Pancreas (tissue), 10 donors: ENCODE measurements at places on chromosomes 4 and X.
A peak's percentile ranks its signal among the peaks of the same experiment; 100 is the strongest.

- DNase-seq = no peak
Measured at GRCh38 chrX:15998350-15998749, 125.0 kb upstream of the GRPR start.

DNA sequence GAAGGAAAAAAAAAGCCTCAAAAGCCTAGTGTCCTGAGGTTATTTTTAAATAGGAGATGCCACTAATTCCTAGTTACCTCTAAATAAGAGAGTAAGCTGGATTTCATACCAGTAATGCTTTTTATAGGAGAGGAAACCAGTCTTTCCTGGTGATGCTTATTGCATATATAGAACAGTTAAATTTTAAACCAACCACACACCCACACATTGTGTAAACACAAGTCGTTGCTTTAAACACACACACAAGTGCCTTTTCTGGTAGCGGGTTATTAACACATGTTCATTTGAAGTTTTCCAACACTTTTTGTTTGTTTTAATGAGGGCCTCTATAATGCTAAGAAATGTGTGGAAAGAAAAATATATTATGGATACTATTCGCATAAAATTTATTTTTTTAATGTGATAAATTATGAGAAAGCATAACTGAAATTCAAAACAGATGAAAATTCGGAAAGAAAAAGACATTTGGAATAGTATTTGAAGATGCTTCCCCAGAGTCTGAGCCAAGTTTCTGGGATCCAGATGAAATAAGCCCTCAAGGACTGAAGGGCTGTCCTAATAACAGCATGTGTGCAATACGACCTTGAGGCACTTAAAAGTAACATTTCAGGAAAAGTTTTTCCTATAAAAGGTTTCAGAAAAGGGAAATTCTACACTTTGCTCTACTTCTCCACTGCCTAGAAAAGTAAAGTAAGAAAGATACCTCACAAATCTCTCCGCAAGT lies 2.0 kb downstream of the ANTXR2 start:
- no peak for DNase-seq

DNA sequence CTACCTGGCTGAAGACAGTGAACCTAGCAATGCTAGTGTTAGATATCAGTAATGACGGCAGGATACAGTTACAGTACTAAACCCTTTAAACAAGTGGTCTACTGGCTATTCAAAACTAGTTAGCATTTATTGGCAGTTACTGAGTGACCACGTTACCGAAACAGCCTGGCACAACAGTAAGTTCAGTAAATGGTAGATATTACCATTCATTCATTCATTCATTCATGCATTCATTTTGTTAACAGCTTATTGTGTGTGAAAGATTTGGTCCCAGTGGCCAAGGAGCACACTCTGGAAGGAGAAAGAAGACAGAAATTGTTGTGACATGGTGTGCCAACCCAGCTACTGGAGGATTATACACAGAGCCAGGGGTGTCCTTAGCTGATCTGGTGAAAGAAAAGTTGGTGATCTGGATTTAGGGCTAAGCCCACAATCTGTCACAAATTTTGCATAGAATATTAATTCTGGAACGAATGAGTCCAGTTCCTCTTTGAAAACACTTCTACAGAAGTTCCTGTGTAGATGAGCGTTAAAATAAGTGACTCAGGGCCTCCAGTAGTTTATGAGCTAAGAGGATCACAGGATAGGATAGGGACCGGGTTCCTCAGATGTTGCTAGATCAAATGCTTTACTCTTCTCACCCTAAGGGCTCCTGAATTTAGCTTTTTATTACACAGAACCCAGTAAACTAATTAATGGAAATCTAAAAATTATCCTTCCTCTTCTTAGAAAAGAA lies 179.1 kb downstream of the CBR4 start:
- DNase-seq = no peak

- DNase-seq = no peak
Measured at GRCh38 chr4:114495471-114495928, 103.1 kb upstream of the UGT8 start.

DNA sequence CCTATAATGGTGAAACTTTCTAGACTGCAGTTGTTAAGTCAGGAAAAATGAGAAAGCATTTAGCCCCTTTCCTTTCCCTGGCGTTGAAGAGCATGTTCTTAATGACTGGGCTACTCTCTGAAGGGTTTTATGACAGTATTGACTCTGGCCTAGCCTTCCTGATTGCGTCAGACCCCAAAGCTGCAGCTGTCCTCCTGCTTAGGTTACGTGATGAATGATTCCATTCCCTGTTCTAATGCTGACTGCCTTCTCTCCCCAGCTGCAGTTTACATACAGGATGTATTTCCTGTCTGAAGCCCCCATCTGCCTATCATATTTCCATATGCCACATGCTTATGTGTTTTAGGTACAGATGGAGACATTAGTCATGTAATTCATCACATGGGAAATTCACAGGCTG lies 105.8 kb upstream of the EGFL6 start:
- no peak for DNase-seq

DNA sequence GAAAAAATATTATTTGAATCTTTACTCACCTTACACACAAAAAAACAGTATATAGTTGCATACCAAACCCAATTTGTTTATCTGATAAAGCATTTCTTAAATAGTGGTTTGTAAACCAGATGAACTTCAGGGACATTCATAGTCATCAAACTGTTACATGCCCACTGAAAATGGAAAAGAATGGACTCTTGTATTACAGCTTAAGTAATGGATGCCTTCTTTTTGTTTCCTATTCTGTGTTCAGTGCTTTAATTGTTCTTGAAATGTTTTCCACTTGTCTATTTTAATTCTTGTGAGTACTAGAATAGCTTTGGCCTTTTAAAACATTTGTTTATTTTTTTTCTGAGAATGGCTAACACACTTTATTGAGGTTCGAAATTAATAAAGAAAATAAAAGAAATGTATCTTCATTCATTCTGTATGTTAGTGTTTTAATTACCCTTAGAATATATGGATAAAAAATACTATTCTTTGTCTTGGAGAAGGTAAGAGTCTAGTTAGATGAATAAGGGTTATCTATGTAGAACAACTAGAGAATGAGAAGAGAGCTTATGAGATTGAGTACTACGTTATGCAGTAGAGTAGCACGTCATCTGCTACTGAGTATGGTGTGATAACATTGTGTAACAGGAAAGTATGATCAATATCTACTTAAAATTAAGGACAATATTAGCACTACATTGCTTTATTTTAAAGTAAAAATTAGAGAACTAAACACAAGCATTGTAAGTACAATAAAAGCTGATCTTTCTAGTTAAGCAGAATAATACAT lies 9.9 kb downstream of the CPEB2 start:
- DNase-seq = no peak

DNA sequence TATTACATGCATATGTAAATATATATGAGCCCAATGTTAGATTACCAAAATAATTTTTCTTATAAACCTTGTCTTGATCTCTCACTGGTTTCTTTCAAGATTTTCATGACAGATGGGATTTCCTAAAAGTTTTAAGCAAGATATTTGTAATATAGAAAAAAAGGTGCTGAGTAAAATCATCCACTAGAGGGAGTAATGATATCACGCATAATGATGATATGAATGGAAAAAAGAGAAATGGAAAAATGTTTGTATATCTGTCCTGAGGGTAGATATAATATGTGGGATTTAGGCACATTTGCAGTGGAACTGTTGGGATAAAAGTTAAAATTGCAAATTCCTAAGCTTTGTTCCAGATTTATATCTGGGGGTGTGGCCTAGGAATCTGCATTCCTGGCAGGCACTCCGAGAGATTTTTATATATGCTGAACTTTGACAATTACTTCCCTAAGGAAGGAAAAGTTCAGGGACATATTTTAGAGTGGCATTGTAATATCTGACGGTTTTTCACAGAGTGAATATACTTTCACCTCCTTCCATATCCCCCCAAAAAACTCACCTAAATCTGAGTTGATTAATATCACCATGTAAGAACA lies 60.5 kb downstream of the TMA16 start:
- DNase-seq = no peak

- no peak for DNase-seq
Measured at GRCh38 chrX:154720067-154720466, 30.8 kb downstream of the GAB3 start.

DNA sequence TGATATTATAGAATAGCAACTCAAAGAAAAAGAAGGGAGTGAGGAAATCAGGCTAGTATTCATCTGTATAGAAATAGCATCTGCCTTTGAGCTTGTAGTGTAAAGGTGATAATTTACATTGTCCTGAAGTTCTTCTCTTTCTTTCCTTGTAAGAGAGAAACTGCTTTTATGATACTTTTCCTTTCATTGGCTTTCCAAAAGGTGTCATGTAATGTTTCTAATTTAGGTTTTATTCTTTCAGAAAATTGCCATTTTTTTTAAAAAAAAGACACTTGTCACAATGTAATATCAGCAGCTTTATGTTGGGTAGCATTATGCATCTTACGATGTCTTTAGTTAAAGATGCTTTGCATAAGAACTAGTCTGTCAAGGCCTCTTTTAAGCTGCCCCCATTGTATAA lies 1153.8 kb upstream of the PCDH7 start:
- DNase-seq = no peak

GRCh38 chr4:15636818-15637217 lies 18.3 kb downstream of the FBXL5 start:
- no peak for DNase-seq

GRCh38 chrX:98627645-98628044 lies 1743.9 kb downstream of the RPA4 start:
- DNase-seq = no peak

DNA sequence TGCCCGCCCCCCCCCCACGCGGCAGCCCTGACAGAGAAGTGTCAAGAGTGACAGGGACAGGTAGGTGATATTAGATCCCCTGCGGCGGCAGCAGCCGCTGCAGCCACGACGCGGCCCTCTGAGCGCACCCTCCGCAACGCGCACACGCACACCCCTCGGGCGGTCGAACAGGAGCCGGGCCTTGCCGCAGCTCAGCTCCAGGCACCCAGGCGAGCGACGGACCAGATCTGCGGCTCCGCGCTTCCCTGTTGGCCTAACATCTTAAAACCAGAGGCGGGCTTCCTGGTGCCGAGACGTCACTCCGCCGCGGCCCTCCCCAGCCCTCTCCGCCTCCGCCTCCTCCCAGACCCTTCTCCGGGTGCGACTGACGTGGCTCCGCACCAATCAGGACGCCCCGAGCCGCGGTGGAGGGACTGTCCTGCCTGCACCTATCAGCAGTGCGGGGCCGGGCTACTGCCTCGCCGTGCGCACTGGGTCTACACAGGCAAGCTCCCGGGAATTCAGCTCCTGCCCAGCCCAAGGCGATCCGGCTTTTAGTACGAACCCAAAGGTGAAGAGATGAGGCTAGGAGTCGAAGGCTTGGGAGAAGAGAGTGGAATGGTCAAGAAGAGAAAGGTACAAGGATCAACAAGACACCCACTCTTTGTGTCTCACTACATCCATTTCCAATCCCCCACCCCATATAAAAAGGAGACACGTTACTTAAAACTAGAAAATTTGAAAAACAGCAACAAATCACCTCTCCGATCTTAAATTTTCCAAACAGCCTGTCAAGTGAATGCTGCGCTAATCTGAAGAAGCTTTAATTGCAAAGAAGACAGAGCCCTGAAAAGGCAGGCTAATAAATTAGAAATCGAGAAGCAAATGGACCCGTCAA lies at the start of gene PITX2:
Gene PITX2 (minus strand): TSS at position 237 of the 877 bp plus-strand sequence. CDS start 617 bp downstream, outside the sequence.
- DNase-seq = peak; percentile 60

DNA sequence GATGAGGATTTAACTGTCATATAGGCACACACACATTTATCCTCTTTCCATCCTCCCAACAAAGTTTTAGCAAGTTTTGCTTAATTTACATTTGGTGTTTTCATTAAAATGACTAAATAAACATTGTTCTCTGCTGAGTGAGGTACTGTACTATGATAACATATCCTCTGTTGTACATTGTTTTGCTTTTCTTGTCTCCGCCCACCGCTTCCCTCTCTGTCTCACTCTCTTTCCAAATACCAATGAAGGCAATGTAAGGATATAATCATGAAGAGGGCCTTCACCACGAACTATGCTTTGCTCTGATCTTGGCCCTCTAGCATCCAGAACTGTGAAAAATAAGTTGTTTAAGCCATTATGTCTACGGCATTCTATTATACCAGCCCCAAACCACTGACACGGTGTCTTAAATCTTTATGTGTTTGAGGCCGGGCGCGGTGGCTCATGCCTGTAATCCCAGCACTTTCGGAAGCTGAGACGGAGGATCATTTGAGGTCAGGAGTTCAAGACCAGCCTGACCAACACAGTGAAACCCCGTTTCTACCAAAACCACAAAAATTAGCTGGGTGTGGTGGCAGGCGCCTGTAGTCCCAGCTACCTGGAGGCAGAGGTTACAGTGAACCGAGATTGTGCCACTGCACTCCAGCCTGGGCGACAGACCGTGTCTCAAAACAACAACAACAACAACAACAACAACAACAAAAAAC lies 65.3 kb downstream of the HPRT1 start:
- DNase-seq = no peak

DNA sequence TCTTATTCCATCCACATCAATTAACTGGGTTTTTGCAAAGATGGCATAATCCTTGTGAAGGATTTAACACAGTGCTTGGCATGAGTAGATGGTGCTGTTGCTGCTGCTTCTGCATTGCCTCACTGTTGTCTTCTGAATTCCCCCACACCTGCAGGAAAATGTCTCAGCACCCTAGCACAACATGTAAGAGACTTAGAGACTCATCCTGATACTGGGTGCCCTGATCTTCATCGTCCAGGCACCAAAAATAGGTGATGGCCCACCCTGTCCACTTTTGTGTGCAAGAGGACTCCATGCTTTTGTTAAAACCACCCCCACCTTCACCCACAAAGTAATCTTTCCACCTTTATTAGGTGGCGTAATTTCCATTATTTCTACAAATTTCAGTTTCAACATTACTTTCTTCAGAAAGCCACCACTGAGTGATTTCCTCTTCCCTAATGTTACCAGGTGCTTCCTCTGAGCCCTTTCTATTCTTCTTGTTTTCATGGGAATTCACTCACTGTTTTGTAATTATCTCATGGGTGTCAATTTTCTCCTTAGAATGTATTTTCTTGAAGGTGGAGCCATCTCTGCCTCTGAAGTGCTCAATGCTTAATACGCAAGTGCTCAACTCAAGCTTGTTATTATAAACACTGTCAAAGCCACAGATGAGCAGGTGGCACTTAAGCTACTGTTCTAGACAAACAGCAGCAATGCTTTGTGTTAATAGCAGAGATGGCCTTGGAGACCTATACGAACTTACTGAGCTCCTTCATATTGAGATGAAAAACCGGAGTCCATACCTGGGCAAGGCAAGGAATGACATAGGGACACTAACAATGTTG lies 89.5 kb downstream of the HS3ST1 start:
- no peak for DNase-seq

DNA sequence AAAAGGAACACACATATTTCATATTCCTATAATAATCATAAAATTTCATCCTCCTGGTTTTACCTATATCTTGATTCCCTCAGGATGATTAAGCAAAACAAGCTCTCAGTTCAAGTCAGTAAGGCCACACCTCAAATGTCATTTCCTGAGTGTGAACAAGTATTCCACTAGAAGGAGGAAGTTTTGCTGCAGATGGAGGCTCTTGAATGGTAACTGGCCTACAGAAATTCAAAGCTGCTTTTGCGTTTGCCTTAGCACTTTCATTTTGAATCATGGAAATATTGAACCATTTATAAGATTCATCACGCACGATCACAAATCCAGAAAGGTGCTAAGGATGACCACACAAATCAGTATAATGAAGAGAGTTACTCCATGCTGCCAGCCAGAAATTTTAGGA lies 254.4 kb upstream of the CXXC4 start:
- no peak for DNase-seq
